ENCODE measurements at places on chromosomes 6 and 20.

GRCh38 chr6:102950967-102951366, 1557.5 kb downstream of the GRIK2 start:
- no peak for DNase-seq

GRCh38 chr6:158207422-158207788, 39.3 kb downstream of the GTF2H5 start:
- no peak for DNase-seq

DNA sequence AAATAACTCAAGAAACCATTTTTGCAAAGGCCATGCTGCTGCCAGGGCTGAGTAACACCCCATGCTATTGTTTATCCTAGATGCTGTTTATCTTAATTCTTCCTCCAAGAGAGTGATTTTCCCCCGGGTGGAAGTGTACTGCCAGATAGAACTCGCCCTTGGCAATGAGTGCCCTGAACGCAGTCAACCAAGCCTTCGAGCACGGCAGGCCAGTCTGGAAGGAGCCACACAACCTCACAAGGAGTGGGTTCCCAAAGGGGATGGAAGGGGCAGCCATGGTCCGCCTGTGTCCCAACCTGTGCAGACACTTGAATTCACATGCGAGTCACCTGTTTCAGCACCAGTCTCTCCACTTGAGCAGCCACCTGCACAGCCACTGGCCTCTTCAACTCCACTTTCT, 31.9 kb downstream of the PNPLA1 start:
- DNase-seq, result no peak

DNA sequence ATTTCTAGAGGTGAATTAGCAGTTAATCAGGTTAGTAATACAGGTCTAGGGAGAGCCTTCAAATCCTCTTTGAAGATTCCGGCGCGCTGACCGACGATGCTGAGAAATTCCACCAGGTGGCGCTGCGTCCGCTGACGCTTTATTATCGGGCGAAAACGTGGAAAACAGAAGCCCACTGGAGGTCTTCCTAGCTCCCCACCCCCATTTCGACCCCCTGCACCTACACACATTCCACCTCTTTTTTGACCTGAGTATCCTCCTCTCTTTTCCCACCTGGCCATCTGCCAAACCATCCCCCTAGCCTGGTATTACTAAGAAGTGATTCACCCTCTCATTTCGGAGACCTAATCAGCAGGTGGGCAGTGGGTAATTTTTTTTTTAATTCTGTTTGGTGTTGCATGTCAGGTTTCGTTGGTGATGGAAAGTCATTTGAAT, 65.4 kb upstream of the RIN2 start:
- DNase-seq, result peak; percentile 79

DNA sequence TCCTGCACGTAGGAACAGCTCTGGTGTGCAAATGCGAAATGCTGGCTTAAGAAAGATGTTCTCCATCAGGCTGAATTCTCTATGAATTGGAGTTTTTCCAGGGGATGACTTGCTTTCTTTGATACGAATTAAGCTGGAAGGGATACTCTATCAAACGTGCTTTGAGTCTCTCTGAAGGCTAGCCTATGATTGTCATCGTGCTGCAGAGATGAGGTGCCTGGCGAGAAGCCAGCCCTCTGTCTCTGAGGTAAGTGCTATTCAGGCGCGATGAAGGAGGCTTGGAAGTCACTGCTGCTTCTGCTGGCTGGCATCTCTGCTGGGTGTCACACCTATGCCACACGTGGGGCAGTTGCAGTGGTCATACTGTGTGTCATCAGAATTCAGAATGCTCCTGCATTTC, 223.7 kb downstream of the TAF4 start:
- DNase-seq, result peak; percentile 35

DNA sequence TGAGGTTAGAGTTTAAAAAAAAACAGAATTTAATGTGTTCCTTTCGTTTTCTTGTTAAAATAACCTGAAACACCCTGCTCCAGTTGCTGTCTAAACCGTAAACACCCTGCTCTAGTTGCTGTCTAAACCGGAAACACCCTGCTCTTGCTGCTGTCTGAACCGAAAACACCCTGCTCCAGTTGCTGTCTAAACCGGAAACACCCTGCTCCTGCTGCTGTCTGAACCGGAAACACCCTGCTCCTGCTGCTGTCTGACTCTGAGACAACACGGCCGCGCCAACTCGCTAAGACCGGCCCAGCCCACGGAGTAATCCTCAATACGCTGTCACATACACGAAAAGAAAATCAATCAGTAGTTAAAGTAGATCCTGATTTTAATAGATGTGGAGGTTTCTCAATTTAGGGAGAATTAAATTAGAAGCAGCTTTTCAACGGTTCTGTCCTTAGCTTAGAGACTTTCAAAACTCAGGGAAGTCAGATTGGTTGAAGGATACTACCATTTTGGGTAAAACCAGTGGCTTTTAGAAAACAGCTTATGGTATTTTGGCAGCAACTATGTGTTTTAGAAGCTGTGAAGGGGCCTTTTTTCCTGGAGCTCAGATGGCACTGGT, 98.3 kb downstream of the RAMACL start:
- peak; percentile 77 for DNase-seq

DNA sequence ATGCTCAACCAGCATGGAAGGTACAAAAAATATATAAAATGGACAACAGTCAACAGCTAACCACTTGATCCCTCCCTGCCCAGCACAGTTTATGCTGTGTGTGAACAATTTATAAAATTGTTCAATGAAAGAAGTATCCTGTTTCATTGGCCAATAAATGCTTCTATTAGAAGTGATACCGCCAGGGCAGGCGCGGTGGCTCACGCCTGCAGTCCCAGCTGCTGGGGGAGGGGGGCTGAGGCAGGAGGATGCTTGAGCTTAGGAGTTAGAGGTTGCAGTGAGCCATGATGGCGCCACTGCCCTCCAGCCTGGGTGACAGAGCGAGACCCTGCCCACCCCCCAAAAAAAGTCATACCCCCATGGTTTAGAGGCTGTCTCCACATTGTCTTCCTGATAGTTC, 4.6 kb downstream of the AGPAT4 start:
- no peak for DNase-seq

- DNase-seq, result no peak
Measured at GRCh38 chr6:113539202-113539601, 317.9 kb upstream of the MARCKS start.

- no peak for DNase-seq
Measured at GRCh38 chr20:59676851-59677182, 72.5 kb downstream of the PHACTR3 start.

- no peak for DNase-seq
Measured at GRCh38 chr6:132685009-132685408, 26.0 kb upstream of the TAAR1 start.

DNA sequence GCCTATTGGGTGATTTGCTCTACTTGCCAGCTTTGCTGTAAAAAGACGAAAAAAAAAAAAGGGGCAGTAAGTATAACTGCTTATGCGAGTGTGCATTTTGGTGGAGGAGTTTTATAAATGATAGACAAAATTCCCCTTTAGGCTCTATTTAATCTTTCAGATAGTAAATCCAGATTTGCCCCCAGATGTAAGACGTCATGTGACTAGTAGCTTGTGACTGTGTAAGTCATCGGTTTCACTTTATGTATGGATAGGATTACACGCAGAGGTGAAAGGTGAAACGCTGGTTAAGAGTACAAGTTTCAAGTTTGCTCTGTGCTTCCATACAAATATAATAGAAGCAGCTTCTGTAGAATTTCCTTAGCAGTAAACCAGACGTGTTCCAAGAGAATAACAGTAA, 7.9 kb downstream of the RAB32 start:
- DNase-seq, result no peak

DNA sequence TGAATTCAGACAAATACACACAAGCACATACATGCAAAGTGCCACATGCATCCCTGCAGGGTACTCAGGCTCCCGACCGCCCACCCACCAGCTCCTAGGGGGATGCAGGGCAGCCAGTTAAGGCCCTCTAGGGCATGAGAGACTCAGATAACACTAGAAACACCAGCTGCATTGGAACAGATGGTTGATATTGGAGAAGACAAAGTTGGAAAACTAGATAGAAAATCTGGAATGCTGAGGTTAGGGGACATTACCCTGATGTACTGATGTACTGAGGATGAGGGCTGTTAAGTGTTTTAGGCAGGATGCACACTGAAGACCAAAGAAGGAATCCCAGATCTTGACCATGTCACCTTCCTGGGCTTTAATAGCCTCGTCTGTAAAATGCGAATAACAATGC, 134.6 kb upstream of the ECI2 start:
- DNase-seq, result no peak

GRCh38 chr6:156697225-156697830, 79.8 kb upstream of the ARID1B start:
- DNase-seq, result no peak

GRCh38 chr20:47262365-47263013, 94.0 kb downstream of the ZMYND8 start:
- DNase-seq, result no peak

DNA sequence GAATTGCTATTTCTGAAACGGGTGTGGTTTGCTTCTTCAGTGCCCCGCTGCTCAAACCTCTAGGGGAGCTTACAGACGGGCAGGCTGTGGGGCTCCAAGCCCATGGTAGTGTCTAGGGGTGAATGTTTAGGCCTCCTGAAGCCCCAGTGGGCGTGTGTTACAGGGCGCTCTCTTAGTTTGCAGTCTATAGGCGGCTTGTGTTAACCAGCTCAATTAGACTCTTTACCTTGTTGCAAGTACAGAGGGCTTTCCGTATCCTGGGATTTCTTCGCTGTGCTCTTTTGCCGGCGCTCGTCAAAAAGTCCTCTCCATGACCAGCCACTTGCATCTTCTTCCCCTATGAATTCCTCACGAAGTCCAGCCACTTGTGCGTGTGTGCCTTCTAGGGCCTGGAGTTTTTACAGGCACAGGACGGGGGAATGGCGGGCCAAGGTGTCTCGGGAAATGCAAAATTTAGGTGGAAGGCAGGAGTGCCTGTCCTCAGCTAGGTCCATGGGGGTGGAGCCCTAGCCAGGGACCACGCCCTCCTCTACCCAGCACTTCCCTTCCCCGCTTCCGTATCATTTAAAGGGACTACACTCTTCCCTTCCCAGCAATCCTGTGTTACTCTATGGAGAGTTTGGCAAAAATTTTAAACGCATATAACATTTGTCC, 94.5 kb downstream of the HTR1B start:
- peak; percentile 71 for DNase-seq

DNA sequence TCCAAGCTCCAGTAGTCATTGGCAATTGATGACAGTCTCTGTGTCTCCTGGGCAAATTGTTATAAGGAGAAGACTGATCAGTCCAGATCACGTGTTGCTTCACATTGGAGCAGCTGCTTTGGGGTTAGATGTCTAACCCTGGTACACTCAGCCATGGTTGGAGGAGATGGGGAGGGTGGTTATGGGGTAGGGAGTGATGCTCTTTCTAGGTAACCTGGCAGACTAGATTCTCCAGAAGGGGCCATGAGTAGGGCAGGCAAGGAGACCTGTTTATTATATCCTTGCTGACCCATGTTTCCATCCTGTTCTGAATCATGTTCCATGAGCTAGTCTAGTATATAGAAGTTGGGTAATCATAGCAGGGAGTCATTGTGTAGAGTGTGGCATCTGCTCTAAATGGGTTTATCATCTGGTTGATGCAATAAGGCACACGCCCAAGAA, 50.8 kb upstream of the BACH2 start:
- no peak for DNase-seq

DNA sequence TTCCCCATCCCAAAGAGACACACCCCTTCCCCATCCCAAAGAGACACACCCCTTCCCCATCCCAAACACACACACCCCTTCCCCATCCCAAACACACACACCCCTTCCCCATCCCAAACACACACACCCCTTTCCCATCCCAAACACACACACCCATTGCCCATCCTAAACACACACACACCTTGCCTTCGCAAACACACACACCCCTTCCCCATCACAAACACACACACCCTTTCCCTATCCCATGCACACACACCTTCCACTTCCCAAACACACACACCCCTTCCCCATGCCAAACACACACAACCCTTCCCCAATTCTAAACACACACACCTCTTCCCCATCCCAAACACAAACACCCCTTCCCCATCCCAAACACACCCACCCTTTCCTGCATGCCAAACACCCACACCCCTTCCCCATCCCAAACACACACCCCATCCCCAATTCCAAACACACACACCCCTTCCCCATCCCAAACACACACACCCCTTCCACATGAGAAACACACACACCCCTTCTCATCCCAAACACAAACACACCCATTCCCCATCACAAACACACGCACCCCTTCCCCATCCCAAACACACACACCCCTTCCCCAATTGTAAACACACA, 315.3 kb downstream of the KIF16B start:
- no peak for DNase-seq

DNA sequence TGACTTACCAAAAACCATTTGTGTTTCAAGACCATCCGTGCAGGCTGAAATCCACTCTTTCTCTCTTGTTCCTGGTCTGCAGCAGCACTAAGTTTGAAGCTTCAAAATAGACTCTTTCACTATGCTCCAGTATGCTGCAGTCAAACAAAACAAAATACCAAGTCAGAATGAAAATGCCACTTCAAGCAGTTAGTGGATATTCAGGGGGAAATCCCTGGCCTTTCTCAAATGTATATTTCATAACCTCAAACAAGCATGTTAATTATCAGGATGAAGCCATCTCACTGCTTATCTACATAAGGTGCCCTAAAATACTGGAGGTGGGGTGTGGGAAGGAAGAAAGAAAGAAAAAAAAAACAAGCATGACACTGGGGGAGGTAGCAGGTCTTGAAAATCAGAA, 103.5 kb downstream of the ATXN1 start:
- DNase-seq, result no peak

DNA sequence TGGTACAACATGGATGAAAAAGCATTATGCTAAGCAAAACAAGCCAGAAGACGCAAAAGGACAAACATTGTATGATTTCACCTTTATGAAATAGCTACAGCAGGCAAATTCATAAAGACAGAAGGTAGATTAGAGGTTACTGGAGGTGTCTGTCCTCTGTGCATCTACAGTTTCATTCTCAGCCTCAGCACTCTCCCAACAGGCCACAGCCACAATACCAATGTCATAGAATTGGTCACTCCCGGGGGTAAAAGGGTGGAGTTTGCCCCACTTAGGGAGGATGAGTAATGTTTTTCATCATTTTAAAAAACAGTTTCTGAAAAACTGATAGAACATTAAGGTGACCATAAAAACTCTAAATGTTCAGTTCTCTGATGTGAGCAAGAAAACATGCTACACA, 17.2 kb upstream of the TMX4 start:
- no peak for DNase-seq

Measured in Right ventricle myocardium inferior (tissue), 1 donor.